ENCODE measurements at places on chromosomes 6 and 20.

GRCh38 chr20:1060985-1061384 is 57.4 kb upstream of the PSMF1 start:
- no peak for DNase-seq

DNA sequence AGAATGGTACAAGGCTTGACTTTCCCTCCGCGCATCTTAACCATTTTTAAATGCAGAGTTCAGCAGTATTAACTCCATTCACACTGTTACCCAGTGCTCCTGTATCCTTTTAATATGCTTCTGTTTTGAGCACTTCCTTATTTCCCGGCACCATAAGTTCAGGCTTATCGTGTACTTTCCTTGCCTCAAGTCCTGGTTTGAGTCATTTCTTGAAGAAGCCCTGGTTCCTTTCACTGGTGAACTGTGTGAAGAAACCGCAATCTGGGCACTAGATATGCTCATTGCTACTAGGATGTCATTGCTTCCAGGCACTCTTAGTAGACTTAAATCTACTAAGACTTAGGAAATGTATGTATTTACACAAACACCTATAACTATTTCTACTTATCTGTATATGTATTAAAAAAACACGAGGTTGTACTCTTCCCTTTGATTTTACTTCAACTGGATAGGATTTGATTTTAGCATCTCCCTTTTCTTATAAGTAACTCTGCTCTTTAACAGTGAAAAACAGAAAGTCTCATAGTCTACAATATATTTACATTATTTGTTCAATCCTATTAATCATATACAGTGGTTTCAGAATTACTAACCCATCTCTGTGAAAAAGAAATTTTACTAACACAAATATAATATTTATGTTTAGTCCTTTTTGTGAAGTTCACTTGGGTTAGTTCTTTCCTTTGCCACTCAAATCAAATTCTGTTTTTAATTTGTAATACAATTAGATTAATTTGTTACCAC is 135.5 kb downstream of the CDKAL1 start:
- no peak for DNase-seq

GRCh38 chr6:27838945-27839625 is 73.1 kb downstream of the OR2B2 start:
- DNase-seq, result no peak

DNA sequence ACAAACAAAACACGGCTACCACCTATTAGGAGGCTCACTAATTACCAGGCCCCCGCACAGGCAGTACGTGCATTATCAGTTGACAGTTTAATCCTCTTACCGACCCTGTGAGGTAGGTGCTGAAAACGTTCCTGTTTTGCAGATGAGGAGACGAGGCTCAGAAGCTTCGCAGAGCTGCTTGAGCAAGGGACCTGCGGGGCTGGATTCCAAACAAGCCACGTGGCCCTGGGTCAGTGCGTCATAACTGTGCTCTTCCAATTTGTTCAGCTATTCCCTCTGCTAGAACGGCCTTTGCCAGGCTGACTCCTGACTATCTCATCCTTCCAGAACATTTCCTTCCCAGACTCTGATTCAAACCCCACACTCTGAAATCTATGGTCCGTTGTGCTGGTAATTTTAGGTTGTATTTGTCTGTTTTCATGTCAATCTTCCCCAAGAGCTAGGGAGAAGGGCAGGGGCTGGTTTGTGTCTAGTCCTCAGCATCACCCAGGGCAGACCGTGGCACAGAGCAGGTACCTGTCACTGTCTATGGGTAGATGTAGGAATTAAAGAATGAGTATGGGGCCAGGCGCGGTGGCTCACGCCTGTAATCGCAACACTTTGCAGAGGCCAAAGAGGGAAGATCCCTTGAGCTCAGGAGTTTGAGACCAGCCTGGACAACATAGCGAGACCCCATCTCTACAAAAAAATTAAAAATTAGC is 28.8 kb upstream of the TLDC2 start:
- DNase-seq, result no peak

DNA sequence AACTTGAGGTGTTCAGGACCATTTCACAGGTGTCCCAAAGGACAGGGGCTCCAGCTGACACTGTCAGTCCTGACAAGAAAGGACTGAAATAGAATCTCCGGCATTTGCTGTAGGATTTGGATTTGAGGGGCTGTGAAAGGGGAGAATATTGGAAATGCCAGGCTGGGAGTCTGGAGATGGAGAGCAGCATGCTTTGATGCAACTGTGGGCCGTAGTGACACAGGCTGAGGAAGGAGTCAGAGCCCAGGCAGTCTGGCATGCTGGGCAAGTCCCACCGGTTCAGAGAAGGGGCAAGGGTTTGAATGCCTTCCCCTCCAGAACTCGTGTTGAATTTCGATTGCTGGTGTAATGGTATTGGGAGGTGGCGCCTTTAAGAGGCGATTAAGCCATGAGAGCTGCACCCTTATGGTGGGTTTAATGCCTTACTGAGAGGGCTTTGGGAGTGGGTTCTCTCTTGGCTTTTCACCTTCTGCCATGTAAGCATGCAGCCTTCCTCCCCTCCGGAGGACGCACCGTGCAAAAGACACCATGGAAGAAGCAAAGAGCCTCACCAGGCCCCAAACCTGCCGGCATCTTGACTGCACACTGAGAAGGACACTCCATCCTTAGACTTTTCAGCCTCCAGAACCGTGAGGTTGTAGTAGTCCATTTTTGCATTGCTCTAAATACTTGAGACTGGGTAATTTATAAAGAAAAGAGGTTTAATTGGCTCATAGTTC is 9.4 kb upstream of the PYGB start:
- DNase-seq, result no peak

DNA sequence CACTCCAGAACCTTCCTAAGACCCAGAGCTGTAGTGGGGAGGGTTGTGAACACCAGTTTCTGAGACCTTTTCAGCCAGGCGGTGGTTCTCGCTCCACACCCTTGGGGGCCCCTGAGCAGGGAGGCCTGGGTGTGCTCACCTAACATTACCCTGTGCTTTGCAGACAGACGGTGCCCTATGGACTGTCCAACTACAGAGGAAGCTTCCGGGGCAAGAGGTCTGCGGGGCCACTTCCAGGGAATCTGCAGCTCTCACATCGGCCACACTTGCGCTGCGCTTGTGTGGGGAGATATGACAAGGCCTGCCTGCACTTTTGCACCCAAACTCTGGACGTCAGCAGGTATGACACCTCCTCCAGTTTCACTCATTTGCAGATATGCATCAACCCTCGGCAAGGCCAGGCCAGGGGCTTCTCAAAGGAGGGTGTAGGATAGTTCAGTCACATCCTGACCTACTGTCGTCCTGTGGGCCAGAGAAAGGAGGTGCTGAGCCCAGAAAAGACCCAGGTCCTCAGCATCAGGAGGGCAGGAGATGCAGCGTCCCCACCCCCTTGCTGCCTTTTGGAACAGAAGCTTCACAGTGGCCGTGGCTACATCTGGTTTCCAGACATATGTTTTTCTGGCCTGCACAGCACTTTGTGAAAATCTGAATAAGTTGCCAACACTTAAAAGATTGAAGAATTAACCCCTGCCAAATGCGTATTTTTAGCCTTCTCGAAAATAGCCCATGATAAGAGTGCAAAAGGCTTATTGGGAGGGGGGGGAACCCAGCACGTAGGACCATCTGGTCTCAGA is 20.6 kb downstream of the EDN3 start:
- no peak for DNase-seq

- DNase-seq, result no peak
Observed at GRCh38 chr6:33587529-33587928, 7.5 kb upstream of the BAK1 start.

DNA sequence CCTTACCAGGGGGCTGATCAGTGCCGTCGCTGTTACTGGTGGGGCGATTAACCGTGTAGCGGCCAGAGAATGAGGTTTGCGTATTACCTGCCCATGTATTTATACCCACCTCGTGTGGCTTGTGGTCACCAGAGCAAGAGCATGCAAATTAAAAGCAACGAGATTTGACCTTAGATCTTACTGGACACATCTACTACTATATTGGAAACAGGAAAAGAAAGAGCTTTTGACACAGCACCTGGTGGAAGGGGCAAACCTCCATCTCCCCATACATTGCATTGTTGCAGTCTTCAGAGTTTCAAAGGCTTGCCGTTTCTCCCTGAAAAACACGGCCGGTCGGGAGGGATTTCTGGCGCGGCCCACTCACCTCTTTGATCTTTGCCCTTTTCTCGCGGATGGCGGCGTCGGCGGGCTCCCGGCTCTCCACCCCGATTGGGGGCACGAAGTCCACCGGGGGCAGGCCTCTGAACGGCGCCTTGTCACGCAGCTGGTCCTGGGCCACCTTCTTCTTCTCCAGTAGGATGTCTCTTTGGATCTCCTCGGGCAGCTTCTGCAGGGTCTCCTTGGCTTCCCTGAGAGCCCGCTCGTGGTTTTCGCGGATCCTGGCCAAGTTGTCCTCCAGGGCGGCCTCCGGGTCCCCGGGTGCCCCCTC is 1.3 kb downstream of the MAN1A1 start:
- no peak for DNase-seq

- no peak for DNase-seq
Observed at GRCh38 chr20:63739130-63740069, at the start of gene SLC2A4RG. Gene SLC2A4RG (plus strand): TSS chr20:63739776. CDS start chr20:63739913, 137 bp downstream.

- DNase-seq, result peak; percentile 63
Observed at GRCh38 chr20:25000268-25000801, 7.8 kb upstream of the APMAP start.

GRCh38 chr20:63911176-63911575 is 16.2 kb downstream of the DNAJC5 start:
- DNase-seq, result no peak

- DNase-seq, result no peak
Observed at GRCh38 chr20:12072954-12073264, 155.2 kb downstream of the BTBD3 start.

- DNase-seq, result no peak
Observed at GRCh38 chr6:100346203-100346602, 118.5 kb downstream of the SIM1 start.

DNA sequence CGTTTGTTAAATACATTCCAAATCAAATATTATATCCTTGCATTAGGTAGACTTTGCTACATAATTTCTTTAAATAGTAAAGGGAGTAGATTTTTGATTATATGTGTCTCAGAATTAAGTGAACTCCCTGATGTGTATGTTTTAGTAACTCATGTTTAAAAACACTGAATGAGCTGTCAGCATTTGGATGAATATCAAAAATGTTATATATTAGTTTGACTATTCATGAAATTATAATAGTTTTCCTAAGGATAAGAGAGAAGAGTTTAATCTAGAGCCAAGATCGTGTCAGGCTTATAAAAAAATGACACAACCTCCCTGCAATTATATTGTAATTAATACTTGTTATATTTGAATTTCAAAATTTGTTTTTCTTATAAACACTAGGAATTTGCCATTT is 195.2 kb downstream of the COL19A1 start:
- no peak for DNase-seq

GRCh38 chr6:6931071-6932025 is 176.4 kb upstream of the RREB1 start:
- no peak for DNase-seq

GRCh38 chr20:20604357-20604756 is 108.1 kb downstream of the RALGAPA2 start:
- no peak for DNase-seq

DNA sequence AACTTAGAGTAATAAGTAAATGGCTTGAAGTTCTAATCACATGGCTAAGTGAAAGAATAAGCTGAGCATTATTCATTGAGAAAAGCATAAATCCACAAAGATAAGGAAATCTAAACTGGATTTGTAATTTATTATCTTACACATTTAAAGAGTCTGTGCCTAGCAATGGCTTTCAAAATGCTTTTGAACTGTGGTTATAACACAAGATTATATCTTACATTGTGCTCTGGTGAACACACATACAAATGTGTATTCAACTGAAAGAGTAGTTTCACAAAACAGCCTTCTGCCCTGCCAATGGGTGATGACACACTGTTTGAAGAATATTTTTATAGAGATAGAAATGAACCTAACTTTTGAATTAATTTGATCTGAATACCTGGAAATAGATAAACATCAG is 83.3 kb downstream of the AFDN start:
- DNase-seq, result no peak

GRCh38 chr20:38060536-38060935 is 27.0 kb downstream of the RPRD1B start:
- no peak for DNase-seq

DNA sequence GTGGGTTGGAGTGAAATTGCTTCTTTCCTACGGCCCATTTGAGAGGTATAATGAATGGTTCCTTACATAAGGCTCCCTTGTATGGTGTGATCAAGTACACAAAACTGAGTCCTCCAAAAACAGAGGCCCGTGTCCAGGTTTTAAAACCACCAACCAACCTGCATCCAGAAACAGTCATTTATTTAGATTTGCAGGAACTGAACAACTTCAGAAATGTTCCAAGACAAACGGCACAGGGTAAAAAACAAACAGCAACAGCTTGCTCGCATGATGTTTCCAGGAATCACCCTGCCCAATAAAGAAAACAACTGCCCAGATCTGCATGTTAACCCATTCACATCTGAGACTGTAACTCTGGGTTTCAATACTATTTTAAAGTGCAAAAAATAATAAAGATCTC is 40.2 kb upstream of the TRAM2 start:
- no peak for DNase-seq
